Stimulated activated CD4-positive, alpha-beta T cell treated with anti-CD3 and anti-CD28 coated beads, Interleukin-1b, Interleukin-23, amount 100 ng/mL, for 1 hour (primary cell): ENCODE measurements at places on chromosomes 3 and 15.

- DNase-seq, result no peak
These were observed 2.2 kb downstream of the BTBD1 start for GRCh38 chr15:83064859-83065258.

DNA sequence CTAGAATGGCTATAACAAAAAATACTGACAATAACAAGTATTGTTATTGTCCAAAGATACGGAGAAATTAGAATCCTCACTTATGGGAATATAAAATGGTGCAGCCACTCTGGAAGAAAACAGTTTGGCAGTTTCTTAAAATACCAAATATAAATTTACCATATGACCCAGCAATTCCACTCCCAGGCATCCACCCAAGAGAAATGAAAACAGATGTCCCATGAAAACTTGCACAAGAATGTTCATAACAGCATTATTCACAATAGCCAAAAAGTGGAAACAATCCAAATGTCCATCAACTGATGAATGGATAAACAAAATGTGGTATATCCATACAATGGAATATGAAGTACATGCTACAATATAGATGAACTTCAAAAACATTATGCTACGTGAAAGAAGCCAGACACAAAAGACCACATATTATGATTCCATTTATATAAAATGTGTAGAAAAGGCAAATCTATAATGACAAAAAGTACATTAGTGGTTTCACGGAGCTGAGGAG is 9.4 kb downstream of the AAGAB start:
- no peak for DNase-seq

DNA sequence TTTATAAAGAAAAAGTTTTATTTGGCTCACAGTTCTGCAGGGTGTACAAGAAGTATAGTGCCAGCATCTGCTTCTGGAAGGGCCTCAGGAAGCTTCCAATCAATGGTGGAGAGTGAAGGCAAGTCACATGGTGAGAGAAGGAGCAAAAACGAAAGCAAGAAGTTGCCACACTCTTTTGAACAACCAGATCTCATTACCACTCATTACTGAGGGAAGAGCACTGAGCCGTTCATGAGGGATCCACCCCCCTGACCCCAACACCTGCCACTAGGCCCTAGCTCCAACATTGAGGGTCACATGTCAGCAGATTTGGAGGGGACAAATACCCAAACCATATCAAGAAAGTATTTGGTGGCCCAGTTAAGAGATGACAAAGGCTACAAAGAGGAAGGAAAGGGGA is 239.3 kb upstream of the UBE2E1 start:
- DNase-seq, result no peak

DNA sequence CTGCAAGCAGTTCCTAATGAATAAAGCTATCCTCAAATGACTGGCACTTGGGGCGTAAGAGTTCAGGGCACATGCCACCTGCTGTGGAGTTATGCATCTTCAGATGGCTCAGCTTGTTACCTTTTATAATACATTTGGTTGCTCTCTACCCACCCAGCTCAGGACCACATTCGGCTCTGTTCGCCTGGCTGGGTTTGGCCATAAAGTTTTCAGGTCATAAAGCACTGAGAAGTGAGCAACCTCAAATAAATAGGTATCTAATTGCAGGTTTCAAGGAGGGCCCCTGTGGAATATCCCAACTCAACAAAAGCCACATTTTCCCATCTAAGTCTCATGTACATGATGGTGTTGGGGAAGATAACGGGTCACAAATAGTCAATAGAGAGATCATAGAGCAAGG is 727.3 kb downstream of the GRM7 start:
- DNase-seq, result no peak

DNA sequence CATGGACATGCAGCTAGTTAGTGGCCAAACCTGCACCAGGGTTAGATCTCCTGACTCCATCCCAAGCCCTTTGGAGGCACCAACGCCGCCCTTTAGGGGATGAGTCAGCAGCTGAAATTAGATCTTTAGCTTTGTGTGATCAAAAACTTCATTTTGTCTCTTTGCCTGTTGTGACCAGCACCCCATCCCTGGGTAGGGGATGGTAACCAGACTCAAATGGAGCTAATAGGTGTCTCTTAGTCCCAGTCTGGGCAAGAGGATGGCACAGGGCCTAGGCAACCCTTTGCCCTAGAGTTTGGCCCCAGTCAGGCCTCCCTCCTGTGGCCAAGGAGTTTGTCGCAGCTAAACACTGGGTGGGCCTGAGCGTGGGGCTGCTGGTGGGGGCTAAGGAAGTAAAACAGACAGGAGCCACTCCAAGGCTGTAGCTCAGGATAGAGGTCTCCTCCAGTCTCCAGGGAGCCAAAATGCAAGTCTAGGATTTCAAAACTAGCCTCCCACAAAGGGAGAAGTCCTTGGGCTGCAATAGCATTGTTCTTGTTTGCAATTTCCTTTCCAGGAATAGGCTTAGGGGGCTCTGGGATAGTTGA is 105.1 kb downstream of the CPN2 start:
- no peak for DNase-seq

DNA sequence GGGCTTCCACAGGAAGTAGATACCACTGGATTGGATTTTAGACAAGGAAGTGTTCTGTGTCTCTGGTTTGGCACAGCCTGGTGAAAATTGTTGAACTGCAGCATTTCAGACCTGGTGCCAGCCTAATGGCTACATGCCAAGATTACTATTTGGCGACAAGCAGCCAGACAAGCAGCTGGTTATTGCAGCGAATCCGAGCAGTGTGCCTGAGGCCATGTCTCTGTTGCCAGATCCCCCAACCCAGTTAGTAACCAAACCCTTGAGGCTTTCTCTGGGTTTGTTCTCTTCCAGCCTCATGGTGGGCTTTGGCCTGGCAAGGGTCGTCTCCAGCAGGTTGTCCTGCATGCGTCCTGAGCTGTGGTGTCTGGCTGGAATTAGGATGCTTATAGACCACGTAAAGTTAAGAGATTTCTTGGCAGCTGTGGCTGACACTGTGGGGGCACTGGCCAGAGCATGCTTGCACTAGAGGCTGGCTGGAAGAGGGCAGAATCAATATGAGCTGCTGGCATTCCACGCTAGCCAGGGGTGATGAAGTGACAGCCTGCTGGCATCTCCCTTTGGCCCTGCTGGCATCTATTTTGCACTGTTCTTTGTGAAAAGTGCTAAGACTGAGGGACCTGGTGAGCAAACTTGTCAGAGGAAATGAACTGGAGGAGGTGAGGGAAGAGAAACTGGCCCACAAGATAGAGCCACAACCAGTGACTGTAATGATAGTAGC is 172.6 kb downstream of the RBMS3 start:
- no peak for DNase-seq

- DNase-seq, result no peak
These were observed 172.6 kb downstream of the P3H2 start for GRCh38 chr3:189947948-189948723.

GRCh38 chr3:112539825-112540650 is 21.7 kb downstream of the ATG3 start:
- no peak for DNase-seq

GRCh38 chr3:187678726-187679268 is 8.6 kb upstream of the SST start:
- DNase-seq, result no peak

DNA sequence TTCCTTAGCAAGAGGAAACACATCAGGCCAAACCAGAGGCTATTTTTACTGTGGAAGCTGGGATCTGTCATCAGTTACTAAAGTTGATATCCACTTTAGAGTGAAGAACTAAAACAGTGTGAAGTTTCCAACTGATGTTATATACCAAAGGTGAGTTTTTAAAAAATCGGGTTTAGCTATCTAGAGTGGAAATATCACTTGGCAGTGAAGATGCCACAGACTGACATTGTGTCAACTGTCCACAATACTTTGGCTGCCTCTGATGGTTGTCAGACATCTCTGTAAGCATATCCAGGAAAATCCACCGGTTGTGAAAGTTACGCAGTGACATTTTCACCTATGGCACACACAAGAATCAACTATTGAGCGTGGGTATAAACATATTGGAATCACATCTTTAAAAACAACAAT is 9.2 kb downstream of the ZIC1 start:
- DNase-seq, result no peak

DNA sequence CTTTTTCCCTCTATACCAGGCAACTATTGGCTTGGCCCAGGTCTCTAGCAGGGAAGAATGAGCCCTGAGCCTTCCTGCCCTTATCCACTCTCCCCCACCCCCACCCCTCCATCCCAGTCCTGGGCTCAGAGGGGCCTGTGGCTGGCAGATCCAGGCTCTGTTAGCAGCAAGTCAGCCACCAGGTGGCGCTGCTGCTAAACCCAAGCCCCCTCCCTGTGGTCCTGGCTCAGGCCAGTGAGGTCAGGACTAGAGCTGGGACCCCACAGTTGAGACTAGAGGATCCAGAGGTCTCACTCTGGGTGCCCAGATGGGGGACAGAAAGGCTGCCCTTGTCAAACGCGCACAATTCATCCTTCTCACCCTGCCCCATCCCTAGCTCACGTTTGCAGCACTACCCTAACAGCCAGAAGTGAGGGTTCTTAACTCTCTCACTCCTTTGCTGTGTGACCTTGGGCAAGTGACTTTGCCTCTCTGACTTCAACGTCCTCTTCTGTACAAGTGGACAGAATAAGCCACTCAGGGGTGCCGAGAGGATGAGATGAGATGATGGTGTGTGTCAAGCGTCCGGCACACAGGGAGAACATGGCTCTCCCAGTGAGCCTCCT is 46.8 kb upstream of the SLC6A1 start:
- no peak for DNase-seq

DNA sequence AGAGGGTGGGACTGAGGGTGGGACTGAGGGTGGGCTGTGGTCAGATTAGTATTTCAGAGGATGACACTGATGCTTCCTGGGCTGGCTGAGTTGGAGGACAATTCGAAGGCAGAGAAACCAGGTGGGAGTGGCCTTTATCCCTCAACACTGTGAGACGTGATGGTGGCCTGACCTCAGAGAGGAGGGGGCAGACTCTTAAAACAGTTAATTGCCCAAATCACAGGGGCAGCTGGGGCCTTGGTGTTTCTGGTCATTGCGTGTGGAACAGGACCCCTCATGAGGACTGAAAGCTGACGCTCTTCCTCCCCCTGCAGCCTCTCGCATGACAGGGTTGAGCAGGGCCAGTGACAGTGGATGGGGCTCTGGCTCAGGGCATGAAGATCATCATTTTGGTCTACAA is 18.7 kb downstream of the DNASE1L3 start:
- DNase-seq, result no peak

DNA sequence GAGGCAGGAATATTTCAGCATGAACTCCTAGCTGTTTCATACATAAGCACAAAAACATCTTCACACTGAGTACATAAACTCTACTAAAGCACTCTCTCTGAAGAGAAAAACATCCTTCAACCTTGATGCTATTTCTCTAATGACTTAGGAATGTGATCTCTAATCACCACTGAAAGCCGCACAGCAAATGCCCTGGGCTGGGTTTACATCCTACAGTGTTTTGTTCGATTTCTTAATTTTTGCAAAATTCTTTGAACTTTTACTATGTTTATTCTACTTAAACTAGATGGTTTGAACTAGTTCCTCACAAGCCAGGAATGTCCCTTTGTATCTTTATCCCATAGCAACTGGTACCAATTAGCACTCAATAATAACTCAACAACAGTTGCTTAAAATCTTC is 130.9 kb upstream of the ABI3BP start:
- DNase-seq, result no peak

- DNase-seq, result no peak
These were observed 19.7 kb downstream of the RAB11A start for GRCh38 chr15:65888981-65889380.

DNA sequence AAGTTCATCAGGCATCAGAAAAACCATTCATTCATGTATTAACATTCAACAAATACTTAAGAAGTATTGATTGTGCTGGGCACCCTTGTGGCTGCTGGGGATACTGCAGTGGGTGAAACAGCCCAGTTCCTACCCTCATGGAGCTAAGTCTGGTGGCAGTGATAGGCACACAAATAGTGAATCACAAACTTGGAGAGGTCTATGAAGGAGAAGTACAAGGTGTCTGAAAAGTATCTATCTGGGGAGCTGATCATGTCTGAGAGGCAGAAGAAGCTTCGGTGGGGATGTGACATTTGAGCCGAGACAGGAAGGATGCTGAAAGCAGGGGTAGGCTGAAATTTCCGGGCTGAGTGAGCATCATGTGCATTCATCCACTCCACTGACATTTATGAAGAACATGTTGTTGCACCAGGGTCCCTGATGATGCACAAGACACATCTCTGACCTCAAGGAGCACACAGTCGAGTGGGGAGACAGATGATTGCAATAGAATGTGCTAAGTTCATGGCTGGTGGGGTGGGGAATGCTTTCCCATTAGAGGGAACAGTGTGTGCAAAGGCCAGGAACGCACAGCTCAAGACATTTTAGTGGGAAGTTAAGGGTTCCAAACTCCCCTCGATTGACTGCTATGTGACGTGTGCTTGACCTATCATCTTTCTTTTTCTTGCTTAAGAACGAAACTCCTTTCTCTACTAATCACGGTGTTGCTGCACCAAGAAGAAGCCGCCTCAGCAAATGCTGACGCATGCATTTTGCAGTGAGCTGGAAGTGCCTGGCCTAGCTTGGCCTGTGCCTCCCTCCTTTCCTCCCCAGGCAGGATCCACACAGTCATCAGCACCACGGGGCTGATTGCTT is 309.1 kb upstream of the ICE2 start:
- no peak for DNase-seq

DNA sequence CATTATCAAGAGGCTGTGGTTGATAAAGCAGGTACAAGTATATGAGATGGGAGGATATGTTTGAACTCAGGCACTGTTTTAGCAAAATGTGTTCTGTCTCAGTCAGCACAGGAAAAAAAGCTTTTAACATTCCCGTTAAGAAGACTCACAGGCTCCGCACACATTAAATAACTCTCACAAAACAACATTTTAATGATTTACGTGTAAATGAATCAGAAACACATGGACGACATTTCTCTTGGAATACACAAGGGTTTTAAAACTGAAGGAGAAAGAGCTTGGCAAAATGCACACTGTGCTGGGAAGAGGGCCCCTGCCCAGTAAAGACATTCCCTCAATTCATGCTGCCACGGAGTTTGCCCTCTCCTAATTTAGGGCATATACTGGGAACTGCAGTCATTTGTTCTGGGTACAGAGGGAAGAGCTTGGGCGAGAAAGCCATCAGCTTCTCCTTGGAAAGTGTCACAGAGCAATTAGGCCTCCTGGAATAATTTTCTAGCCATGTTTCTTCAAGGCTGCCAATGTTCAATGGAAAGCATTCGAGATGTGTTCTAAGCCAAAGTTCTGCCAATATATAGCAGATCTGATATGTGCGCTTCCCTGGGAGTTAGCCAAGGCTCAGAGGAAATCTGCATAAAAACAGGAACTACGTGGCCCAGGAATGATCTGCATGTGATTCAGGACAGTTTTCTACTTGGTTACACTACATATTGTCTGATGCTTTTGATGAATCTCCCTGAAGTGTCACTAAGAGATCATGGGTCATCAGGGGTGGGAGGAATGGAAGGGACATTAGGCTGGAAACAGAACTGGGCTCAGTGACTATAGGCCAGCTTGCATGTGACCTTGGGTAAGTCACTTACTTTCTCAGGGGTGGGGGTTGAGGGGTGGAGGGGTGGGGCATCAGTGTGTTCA is 2.2 kb upstream of the MASP1 start:
- no peak for DNase-seq
